Breast epithelium (tissue), 4 donors: ENCODE measurements at places on chromosomes 6 and 20. TPM values are rescaled to one million over a fixed set of nuclear protein-coding genes. Genes with fewer than 3 reads are reported as not detected.

CCN6 gene
- not detected for total RNA-seq

OTOR gene
- not detected for total RNA-seq

TREML4 gene
- not detected for total RNA-seq

TINAG gene
- not detected for total RNA-seq

ANGPT4 gene
- 18.4 TPM for total RNA-seq

EMILIN3 gene
- total RNA-seq = 1.3 TPM

RAB5IF gene
- 79.9 TPM for total RNA-seq

CST2 gene
- total RNA-seq = not detected

VPS16 gene
- total RNA-seq = 33.8 TPM

MYLK2 gene
- not detected for total RNA-seq

MCHR2 gene
- not detected for total RNA-seq

- no peak for DNase-seq
Measured at GRCh38 chr6:158640519-158640918, 4.0 kb downstream of the DYNLT1 start.

- no peak for DNase-seq
Measured at GRCh38 chr6:22921828-22922227, 352.5 kb downstream of the HDGFL1 start.

GRCh38 chr20:43563429-43563828 is 4.6 kb downstream of the SGK2 start:
- no peak for DNase-seq

DNA sequence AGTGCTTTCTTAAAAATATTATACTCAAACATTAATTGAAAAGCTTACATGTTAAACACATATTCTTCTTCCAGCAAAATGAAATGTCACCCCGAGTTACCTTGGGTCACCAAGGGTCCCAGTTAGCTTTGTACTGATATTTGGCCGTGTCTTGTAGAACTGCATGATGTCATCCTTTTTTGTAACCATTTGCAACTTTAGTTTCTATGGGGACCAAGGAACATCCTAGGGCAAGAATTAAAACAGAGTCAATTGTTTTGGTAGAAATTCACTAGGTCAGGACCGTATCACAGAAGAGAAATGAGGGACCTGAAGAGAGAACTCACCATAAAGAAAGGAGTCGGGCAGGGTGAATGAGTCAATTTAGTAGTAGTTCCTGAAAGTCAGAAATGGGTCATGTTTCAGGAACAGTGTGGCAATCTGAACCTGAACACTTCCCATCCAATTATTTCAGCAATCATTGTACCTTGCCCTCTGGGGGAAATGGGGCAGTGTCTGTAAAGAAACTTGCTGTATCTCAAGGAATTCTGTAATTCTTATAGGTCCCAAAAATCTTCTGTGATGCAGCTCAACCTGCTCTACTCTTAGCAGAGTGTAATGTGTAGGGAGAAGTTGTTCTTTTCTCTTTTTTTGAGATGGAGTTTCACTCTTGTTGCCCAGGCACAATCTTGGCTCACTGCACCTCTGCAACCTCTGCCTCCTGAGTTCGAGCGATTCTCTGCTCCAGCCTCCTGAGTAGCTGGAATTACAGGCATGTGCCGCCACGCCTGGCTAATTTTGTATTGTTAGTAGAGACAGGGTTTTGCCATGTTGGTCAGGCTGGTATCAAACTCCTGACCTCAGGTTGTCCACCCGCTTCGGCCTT is 5.3 kb upstream of the AKAP7 start:
- DNase-seq = no peak

GRCh38 chr6:155013457-155013876 is 18.4 kb downstream of the TIAM2 start:
- DNase-seq = no peak

GRCh38 chr6:149566410-149567193 is 427 bp downstream of the GINM1 start:
- DNase-seq = peak; percentile 46

- DNase-seq = no peak
Measured at GRCh38 chr20:24469116-24469893, at the start of gene SYNDIG1. TSS of gene SYNDIG1 (plus strand) at chr20:24469629. CDS start at chr20:24543098, 73,469 bp downstream.

- no peak for DNase-seq
Measured at GRCh38 chr6:118350881-118351430, 197.1 kb upstream of the PLN start.

- no peak for DNase-seq
Measured at GRCh38 chr20:32470025-32470861, 112.1 kb downstream of the ASXL1 start.

DNA sequence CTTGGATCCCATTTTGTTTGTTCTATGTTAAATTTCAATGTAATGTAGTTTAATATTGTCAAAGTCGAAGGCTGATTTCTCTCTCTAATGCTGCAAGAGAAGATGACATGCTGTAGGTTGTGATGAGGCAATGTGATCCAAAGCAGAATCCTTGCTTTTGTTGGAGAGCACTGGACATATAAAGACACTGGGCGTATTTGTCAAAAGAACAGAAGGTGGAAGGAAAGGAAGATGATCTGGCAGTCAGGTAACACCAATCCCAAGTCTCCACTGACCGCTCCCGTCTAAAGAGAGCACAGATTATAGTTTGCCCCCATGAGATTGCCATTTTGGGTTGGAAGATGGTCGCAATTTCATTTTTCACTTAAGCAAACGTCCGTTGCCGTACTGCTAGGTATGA is 935 bp upstream of the RFX6 start:
- DNase-seq = no peak

GRCh38 chr6:1435806-1436205 is 46.4 kb downstream of the FOXF2 start:
- DNase-seq = no peak

DNA sequence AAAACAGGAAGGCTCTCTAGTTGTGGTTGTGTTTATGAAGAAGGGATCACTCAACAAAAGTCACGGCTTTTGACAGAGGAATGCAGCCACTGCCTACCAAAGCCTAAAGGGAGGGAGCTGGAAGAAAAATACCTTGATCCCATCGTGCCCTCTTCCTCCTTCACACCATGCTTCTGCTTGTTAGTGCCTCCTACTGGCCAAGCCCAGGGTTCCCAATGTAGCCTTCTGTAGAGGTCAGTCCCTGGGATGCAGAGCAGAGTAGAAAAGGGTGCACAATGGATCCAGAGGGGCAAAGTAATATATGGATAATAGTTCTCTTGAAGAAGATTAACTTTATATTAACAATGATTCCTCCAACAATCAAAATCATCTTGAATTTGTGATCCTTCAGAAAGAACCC is 293.5 kb upstream of the FERMT1 start:
- DNase-seq = no peak

DNA sequence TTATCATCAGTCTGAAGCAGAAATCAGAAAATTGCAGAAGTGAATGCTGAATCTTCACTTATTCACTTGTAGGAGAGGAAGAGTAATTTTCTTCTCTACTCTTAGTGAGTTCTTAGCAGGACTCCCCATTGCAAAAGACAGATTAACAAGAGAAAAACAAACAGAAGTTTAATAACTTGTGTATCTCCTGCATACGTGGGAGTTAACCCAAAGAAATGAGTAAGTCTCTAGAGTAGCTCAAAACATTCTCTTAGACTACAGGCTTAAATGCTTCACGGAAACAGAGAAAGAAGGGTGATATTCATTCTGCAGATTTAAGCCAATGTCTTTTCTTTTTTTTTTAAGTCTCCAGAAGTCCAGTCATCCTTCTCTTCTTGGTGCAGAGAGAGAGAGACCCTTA is 97.9 kb upstream of the TMEM181 start:
- DNase-seq = no peak

GRCh38 chr6:136324686-136325380 is 35.2 kb upstream of the BCLAF1 start:
- no peak for DNase-seq

DNA sequence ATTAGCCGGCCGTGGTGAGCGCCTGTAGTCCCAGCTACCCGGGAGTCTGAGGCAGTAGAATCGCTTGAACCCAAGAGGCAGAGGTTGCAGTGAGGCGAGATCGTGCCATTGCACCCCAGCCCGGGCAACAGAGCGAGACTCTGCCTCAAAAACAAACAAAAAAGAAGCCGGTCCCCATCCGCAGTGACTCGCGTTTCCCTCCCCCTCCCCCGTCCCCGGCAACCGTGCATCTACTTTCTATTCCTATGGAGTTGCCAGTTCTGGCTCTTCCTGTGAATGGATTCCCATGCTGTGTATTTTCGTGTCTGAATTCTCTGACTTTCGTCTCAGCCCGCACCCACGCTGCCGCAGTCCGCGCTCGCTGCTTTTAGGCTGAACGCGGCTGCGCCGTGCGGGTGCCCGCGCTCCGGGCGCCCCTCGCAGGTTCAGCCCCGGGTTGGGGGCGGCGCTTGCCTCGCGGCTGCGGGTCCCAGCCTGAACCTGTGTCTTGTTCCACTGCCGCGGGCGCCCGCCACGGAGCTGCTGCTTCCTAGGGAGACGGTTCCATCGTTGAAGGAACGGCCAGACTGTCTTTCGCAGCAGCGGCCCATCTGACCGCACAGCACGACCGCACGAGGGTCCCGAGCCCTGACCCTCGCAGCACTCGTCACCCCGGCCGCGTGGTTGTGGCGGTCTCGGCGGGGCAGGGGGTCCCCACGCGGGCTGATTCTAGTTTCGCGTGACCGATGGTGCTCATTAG is 1.1 kb upstream of the MRGBP start:
- no peak for DNase-seq

- DNase-seq = no peak
Measured at GRCh38 chr6:733431-734219, 40.7 kb upstream of the EXOC2 start.

- no peak for DNase-seq
Measured at GRCh38 chr6:134707342-134708031, 242.4 kb downstream of the ALDH8A1 start.

- DNase-seq = no peak
Measured at GRCh38 chr20:58905236-58905635, 52.7 kb downstream of the GNAS start.

DNA sequence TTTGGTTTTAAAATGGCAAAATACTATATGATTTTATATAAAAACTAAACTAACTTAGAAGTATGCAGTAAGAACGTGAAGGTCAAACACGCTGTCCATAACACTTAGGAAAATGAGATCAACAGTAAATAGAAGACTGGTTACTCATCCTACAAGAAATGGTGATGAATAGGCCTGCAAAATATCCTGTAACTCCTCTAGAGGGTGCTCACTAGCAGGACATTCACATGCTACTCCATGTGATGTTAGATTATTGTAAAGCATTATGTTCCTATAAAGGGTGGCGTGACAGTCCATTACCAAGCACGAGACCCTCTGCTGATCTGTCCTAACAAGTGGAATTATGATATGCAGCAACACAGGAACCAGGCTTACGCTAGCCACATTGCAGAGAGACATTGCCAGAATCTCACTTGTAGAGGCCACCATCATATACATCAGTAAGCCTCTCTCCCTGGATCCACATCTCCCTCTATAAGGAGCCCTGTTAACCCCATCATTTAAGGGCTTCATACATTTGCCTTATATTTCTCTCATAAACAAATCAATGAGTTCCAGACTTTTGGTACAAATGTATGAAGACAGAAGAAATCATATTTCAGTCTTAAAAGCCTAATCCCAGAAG is 18.0 kb upstream of the DEFB129 start:
- DNase-seq = no peak
